Vein endothelial cell (primary cell): ENCODE measurements at places on chromosomes 2 and 18. TPM values are rescaled to one million over a fixed set of nuclear protein-coding genes. Genes with fewer than 3 reads are reported as not detected.

The IDH1 gene
- total RNA-seq, result 54.9 and 112 TPM in 2 replicates

The VAMP8 gene
- total RNA-seq, result 14.0 and 27.4 TPM in 2 replicates

The AMER3 gene
- not detected in 2 replicates for total RNA-seq

The SLC5A7 gene
- total RNA-seq, result not detected in 2 replicates

The CFC1 gene
- not detected in 2 replicates for total RNA-seq

The KCNE4 gene
- under 0.01 and 0.10 TPM in 2 replicates for total RNA-seq

The ITM2C gene
- total RNA-seq, result 3.4 and 5.2 TPM in 2 replicates

The IL1A gene
- total RNA-seq, result 0.33 and 0.57 TPM in 2 replicates

The CPO gene
- 0.19 TPM in 1 of 2 replicates, not detected in the other for total RNA-seq

The G6PC2 gene
- not detected in 2 replicates for total RNA-seq

The UGT1A5 gene
- total RNA-seq, result not detected in 2 replicates

The HRH4 gene
- total RNA-seq, result under 0.01 and 0.10 TPM in 2 replicates

The PASK gene
- total RNA-seq, result 3.3 and 5.3 TPM in 2 replicates

The HJURP gene
- 14.7 and 25.5 TPM in 2 replicates for total RNA-seq

The CCDC121 gene
- 2.6 and 3.1 TPM in 2 replicates for total RNA-seq

The RMC1 gene
- total RNA-seq, result 21.6 and 25.4 TPM in 2 replicates

The RAD51AP2 gene
- total RNA-seq, result not detected in 2 replicates

The TEKT4 gene
- not detected in 2 replicates for total RNA-seq

The KIF1A gene
- total RNA-seq, result under 0.01 TPM in 1 of 2 replicates, not detected in the other

The SCTR gene
- not detected in 2 replicates for total RNA-seq

The EIF4E2 gene
- total RNA-seq, result 97.3 and 100 TPM in 2 replicates

The SKA1 gene
- total RNA-seq, result 6.9 and 20.1 TPM in 2 replicates

The BIN1 gene
- total RNA-seq, result 37.5 and 49.6 TPM in 2 replicates

The ALK gene
- total RNA-seq, result not detected in 2 replicates

The PELI1 gene
- 46.1 and 48.0 TPM in 2 replicates for total RNA-seq

The CIB4 gene
- total RNA-seq, result not detected in 2 replicates

The TMEM87B gene
- 39.5 and 41.8 TPM in 2 replicates for total RNA-seq
